ENCODE measurements at places on chromosomes 4 and X. TPM values are rescaled to one million over a fixed set of nuclear protein-coding genes. Genes with fewer than 3 reads are reported as not detected.

Gene HAUS3
- 16.2 TPM for total RNA-seq

Gene NIPAL1
- 7.0 TPM for total RNA-seq

Gene THAP9
- total RNA-seq: 3.5 TPM

Gene PRSS48
- total RNA-seq: not detected

Gene SYTL4
- 23.6 TPM for total RNA-seq

All from PC-9 (cell line).